ENCODE measurements at places on chromosomes 1 and 21.

DNA sequence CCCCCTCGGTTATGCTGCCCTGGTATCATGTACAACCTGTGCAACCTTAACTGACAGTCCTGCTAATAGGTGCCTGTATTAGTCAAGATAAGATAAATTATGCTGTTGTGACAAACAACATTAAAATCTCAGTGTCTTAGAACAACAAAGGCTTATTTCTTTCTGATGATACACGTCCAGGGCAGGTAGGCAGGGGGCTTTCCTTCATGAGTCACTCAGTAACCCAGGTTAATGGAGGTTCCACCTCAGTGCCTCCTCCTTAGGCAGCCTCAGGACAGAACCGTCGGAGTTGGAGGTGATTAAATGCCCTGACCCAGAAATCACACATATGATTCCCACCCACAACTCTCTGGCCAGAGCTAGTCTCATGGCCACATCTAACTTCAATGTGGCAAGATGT, 94.6 kb upstream of the CASZ1 start:
- H3K36me3 ChIP-seq = no peaks in the 10 kb centered on the region
- DNase-seq = no peak
- H3K27ac ChIP-seq = no peak overlapping the region

GRCh38 chr1:73511038-73511437, 686.9 kb downstream of the LRRIQ3 start:
- H3K4me3 ChIP-seq = no peak overlapping the region
- H3K4me1 ChIP-seq = no peaks in the 10 kb centered on the region
- no peaks in the 10 kb centered on the region for H3K27me3 ChIP-seq
- no peaks in the 10 kb centered on the region for H3K36me3 ChIP-seq

DNA sequence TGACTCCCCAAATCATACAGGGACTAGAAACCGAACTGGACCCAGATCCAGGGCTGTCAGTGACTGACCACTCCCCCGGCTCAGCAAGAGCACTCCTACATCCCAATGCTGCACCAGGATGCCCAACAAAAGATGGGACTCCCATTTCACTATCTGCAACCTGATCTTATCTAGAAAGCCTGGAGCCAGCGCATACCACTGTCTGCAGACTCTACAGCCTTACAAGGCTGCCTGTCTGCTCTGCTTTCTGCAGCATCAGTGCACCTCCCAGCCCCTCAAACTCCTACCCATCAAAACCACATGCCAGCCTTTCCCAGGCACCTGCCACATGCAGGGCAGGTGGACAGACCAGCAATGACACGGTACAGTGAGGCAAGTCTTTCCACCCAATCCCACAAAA, 52.2 kb downstream of the SSBP3 start:
- DNase-seq = no peak
- H3K27me3 ChIP-seq = no peaks in the 10 kb centered on the region
- H3K4me1 ChIP-seq = peaks cover 23% of the 10 kb centered on the region
- H3K36me3 ChIP-seq = no peaks in the 10 kb centered on the region
- H3K4me3 ChIP-seq = no peak overlapping the region
- no peak overlapping the region for H3K27ac ChIP-seq

- no peaks in the 10 kb centered on the region for H3K4me1 ChIP-seq
- H3K36me3 ChIP-seq = peaks cover 48% of the 10 kb centered on the region
- H3K27me3 ChIP-seq = no peaks in the 10 kb centered on the region
- no peak overlapping the region for H3K27ac ChIP-seq
Observed at GRCh38 chr21:36247316-36248010, 72.5 kb upstream of the MORC3 start.

DNA sequence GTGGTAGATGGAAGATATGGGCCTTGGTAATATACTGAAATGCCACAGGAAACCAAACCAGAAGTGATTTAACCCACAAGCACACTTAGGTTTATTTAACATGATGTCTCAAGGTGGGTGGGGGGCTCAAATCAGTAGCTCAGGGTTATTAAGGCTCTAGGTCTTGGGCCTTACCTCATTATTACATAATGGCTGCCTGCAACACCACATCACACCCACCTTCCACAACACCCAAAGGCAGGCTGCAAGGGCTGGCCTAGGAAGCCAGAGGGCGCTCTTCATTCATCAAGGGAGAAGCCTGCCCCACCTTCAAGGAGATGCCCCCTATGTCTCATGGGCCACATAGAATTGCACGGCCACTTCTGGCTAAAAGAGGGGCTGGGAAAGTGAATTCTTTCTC, 6.0 kb downstream of the TFF1 start:
- H3K4me3 ChIP-seq = no peak overlapping the region
- no peaks in the 10 kb centered on the region for H3K27me3 ChIP-seq
- no peak for DNase-seq
- H3K27ac ChIP-seq = no peak overlapping the region

DNA sequence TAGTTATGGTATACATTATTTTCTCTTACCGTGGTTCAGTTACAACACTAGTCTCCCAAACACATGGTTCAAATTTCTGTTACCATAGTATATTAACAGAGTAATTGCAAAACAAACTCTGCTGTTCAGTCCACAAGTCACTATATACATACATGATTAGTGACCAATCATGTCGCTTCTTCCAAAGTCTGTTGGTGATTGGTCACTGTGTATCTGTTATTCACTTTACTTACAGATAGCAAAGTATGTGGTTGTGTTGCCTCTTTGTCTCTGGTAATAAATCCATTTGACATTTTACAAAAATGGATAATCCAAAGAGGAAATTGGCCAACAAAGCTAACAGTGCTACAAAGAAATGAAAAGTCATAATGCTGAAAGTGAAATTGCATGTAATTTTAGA, 107.2 kb downstream of the RABGAP1L start:
- no peak for DNase-seq
- H3K27me3 ChIP-seq = no peaks in the 10 kb centered on the region

DNA sequence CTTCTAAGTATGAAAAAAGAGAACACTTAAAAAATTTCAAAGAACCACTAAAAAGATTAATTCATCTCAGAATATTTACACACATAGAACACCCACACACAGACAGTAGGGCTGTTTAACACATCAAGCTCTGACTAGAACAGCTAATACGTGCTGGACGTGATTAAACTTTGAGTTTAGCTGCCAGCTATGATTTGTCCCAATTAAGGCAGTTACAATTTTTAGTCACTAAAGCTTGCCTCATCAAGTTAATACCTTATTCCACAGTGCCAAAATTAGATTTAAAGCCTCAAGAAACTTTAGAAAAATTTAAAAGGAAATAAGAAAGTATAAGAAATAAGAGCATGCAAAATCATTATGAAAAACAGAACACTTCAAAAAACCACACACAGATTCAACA, 18.9 kb downstream of the SLC16A1 start:
- H3K4me3 ChIP-seq = no peak overlapping the region
- H3K36me3 ChIP-seq = no peaks in the 10 kb centered on the region
- H3K27ac ChIP-seq = no peak overlapping the region
- no peaks in the 10 kb centered on the region for H3K27me3 ChIP-seq

- DNase-seq = no peak
- H3K4me1 ChIP-seq = no peaks in the 10 kb centered on the region
- no peaks in the 10 kb centered on the region for H3K27me3 ChIP-seq
- no peak overlapping the region for H3K27ac ChIP-seq
- H3K4me3 ChIP-seq = no peak overlapping the region
- H3K36me3 ChIP-seq = no peaks in the 10 kb centered on the region
Observed at GRCh38 chr21:23016617-23017016, 2018.4 kb downstream of the NCAM2 start.

- no peak overlapping the region for H3K27ac ChIP-seq
- H3K36me3 ChIP-seq = no peaks in the 10 kb centered on the region
- no peaks in the 10 kb centered on the region for H3K27me3 ChIP-seq
- DNase-seq = no peak
- no peaks in the 10 kb centered on the region for H3K4me1 ChIP-seq
Observed at GRCh38 chr1:81989524-81989923, 188.8 kb downstream of the ADGRL2 start.

DNA sequence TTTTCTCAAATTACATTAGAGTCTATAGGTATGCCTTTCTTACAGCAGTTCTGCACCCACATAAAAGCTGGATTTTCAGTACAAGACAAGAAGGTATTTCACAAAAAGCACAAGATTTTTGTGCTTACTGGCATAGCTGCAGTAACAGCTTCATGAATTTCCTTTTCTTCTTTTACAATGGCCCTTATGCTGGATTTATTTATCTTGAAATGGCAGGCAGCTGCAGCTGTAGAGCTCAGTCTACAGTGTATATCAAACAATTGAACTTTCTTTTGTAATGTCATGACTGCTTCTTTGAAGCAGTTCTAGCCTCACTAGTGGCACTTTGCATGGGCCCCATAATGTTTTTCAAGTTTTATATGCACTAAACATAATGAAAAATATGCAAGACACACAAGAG, 510.2 kb downstream of the KCNT2 start:
- no peak for DNase-seq
- H3K4me1 ChIP-seq = no peaks in the 10 kb centered on the region
- no peaks in the 10 kb centered on the region for H3K36me3 ChIP-seq
- H3K27ac ChIP-seq = no peak overlapping the region
- no peak overlapping the region for H3K4me3 ChIP-seq

DNA sequence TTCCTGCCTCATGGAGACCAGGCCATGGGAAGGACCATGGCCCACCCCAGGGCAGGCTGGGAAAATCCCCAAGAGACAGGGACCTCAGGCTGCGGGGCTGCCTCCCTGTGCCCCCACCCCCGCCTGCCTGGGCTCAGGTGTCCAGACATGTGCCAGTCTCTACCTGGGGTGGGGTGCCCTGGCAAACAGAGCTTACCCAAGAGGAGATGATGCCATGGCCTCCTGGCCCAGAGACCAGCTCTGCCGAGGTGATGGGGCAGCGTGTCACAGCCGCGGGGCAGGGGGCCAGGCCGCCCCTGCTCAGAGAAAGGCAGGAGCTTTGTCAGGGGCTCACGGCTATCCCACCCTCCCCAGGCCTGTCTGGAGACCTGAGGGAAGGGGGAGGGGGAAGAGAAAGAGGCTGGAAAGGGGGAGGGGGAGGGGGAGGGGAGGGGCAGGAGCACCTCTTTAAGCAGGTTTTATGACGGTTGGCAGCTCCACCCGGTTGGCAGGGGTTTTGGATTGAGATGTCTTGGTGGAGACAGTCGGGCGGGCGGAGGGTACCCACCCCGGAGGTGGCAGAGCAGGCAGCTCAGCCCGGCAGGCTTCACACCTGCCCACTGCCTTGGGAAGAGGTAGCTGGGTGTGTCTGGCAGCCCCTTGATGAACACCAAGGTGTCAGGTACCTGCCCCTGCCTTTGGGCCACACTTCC, 101.5 kb upstream of the IFFO2 start:
- no peak overlapping the region for H3K27ac ChIP-seq
- peaks cover 4% of the 10 kb centered on the region for H3K27me3 ChIP-seq
- DNase-seq = no peak
- peaks cover 7% of the 10 kb centered on the region for H3K4me1 ChIP-seq

GRCh38 chr21:38917043-38917774, 111.5 kb downstream of the ETS2 start:
- H3K36me3 ChIP-seq = no peaks in the 10 kb centered on the region
- DNase-seq = no peak
- H3K27me3 ChIP-seq = no peaks in the 10 kb centered on the region

- no peak overlapping the region for H3K4me3 ChIP-seq
- H3K4me1 ChIP-seq = no peaks in the 10 kb centered on the region
- DNase-seq = no peak
- no peaks in the 10 kb centered on the region for H3K27me3 ChIP-seq
- H3K36me3 ChIP-seq = no peaks in the 10 kb centered on the region
Observed at GRCh38 chr1:62712336-62713243, 24.4 kb upstream of the DOCK7 start.

All from effector memory CD4-positive, alpha-beta T cell (primary cell).